ENCODE measurements at places on chromosomes 5 and 9.

DNA sequence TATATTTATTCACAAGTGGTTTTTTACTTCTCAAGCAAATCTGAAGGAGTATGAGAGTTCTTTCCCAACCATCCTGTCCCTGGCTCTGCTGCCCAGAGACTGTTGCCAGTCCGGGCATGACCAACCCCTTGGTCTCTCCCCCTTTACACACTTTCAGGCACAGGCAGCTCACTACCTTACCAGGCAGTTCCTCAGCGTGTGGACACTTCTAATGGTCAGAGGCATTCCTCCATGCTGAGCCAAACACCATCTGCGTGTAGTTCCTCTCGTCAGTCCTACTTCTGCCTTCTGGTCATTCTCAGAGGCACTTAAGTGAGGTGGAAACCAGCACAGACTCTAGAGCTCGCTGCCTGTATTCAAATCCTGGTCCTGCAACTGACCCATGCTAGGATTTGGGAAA lies 56.1 kb downstream of the TSTD2 start:
- DNase-seq: no peak

DNA sequence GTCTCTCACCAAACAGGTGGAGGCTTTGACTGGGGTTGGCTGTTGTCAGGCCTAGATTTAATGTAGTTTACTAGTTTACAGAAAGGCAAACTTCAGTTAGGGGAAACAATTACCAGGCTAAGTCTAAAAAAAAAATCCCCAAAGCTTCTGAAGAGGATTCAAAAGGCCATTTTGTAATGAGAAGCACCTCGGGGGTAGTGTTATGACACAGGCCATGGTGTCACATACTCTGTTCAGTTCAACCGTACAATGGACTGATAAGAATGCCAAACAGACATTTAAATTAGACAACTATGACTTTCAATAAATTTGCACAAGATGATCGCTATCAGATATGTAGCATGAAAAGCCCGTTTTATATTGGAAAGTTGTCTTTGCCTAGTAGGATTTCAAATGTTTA lies 120.1 kb upstream of the PCA3 start:
- no peak for DNase-seq

DNA sequence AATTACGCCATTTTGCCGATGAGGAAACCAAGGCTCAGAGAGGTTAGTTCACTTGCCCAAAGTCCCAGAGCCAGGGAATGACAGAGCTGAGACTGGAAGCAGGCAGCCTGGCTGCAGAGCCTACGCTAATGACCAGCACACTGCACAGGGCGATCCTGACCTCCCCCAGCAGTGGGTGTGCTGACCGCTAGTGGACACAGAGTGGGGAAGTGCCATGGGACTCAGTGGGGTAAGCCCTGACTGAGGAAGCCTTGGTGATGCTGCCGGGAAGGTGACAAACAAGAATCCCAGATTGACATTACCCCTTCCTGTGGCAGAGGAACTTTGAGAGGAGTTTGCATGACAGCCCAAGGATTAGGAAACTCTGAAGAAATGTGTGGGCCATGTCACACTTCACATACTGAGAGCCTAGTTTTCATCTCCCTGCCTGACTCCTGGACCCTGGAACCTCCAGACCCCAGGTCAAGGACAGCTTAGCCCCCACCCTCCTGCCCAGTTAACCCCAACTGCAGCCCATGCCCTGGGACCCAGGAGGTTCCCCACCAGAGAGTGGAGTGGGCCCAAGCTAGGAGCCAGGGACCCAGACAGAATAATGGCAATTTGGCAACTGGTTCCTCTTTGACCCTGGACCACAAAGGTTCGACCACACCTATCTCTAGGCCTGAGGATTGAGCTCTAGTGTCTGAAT lies 19.7 kb upstream of the CSF1R start:
- no peak for DNase-seq

GRCh38 chr5:179261301-179262125 lies 83.7 kb downstream of the ADAMTS2 start:
- DNase-seq: no peak

GRCh38 chr5:98402130-98402529 lies 371.3 kb upstream of the RGMB start:
- DNase-seq: no peak

DNA sequence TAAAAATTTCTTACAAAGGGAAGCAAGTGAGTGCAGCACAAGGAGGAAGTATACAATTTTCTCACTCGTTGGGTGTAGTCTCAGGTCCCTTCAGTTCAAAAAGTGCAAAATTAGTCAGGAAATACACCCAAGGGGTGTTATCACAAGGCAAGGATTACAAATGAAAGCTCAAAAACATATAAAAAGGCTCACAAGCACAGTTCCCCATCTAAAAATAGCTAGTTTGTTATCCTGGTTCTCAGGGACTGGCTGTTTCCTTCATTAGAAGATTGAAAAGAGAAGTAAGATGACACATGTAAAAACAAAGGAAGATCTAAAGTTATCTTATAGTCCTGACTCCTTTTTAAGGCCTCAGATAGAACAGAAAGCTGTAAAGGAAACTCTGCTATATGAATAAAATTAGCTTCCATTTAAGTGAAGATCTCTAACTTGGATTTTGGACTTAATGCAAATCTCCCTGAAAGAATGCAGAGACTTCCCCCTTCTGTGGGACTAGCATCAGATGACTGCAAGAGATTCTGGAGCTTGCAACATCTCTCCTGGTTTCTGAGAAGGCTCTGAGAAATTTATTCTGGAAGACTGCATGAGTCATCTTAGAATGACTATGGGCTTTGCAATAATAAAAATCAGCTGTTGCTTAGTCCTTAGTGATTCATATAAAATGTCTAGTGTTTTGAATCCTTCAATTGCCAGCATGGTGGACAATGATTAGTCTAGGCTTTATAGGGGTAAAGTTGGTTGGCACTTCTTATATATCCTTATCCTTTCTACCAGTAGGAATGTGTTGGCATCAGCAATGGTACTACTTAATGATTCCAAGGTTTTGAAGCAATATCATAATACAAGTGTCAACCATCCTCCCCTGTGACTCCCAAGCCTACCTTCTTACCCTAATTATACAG lies 25.4 kb downstream of the DAB2 start:
- no peak for DNase-seq

DNA sequence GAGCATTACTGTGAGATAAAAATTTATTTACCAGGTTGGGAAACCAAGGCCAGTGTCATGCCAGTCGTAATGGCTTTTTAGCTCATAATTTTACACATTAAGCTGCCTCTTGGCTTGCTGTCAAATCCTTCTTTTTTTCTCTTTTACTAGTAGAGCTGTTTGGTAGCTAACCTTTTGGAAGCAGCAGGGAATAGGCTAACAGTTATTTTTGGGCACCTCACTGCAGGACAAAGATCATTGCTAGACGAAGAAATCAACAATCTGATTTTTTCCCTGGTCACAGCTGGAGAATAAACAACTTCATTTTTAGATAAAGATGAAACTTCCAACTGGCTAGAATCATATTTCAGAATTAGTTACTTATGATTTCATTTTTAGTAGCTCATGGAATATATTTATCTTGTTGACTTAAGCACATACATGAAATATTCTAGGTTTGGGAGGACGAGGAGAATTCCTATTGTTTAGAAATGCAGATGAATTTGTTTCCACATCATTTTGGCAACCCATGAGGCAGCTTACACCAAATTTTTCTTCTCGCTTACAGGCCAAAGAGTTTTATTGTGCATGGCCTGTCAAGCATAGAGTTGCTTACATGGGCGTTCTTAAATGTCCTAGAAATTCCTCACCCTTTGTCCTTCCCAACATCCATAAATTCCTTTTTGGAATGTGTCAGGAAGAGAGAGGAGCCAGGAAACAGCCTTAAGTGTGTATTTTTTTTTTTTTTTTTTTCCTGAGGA lies 19.6 kb downstream of the TNC start:
- no peak for DNase-seq

GRCh38 chr9:128124451-128124850 lies 3.1 kb downstream of the PTGES2 start:
- DNase-seq: no peak

GRCh38 chr5:174291162-174291561 lies 245.7 kb downstream of the NSG2 start:
- no peak for DNase-seq

DNA sequence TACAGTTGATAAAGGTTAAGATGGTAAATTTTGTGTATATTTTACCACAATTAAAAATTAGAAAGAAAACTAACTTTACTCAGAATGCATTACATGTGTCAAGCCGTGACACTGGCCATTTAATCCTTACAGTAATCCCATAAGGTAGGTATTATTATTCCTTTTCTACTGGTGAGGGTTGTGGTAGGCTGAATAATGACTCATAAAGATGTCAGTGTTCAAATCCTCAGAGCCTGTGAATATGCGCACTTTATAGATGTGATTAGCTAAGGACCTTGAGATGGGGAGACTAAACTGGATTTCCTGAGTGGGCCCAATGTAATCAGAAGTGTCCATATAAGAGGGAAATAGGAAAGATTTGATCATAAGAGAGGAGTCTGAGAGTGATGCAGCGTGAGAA lies 288.1 kb downstream of the TMEM167A start:
- no peak for DNase-seq

- DNase-seq: no peak
Measured at GRCh38 chr9:95516221-95516733, 494 bp downstream of the PTCH1 start.
